Activated CD4-positive, alpha-beta T cell treated with anti-CD3 and anti-CD28 coated beads for 1 hour (primary cell): ENCODE measurements at places on chromosomes 11 and 22.
A peak's percentile ranks its signal among the peaks of the same experiment; 100 is the strongest.

DNA sequence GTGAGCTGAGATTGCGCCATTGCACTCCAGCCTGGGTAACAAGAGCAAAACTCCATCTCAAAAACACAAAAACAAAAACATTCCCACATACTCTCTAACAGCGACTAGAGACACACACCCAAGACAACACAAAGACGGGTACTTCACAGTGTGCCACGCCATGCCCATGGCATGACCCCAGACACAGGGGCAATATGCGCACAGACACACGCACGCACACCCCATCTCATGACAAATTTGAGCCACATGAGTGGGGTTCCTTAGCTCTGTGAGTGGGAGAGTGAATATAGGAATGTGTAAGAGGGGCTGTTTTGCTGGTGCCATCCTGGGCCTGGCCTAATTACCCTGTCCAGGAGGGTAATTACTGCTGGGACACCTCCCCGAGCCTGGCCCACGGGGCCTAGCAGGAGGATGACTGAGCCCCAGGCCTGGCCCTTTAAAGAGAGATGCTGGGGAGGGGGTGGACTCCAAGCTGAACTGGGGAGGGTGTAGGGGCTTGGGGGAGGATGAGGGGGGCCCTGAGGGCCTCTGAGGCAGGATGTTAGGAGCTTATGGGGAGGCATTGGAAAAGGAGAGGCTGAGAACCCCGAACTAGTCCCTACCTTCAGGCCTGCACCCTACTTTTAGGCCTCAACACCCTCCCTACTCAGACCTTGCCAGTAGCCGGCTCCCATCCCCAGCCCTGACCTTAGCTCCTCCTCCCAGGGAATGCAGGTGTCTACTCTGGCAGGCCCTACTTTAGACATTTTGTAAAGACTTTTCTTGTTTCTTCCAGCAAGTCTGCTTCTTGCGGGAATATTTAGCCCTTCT lies 1.5 kb downstream of the LTBP3 start:
- no peak for DNase-seq

- DNase-seq, result peak; percentile 90
Observed at GRCh38 chr11:111926505-111927391, 8.0 kb downstream of the C11orf52 start.

DNA sequence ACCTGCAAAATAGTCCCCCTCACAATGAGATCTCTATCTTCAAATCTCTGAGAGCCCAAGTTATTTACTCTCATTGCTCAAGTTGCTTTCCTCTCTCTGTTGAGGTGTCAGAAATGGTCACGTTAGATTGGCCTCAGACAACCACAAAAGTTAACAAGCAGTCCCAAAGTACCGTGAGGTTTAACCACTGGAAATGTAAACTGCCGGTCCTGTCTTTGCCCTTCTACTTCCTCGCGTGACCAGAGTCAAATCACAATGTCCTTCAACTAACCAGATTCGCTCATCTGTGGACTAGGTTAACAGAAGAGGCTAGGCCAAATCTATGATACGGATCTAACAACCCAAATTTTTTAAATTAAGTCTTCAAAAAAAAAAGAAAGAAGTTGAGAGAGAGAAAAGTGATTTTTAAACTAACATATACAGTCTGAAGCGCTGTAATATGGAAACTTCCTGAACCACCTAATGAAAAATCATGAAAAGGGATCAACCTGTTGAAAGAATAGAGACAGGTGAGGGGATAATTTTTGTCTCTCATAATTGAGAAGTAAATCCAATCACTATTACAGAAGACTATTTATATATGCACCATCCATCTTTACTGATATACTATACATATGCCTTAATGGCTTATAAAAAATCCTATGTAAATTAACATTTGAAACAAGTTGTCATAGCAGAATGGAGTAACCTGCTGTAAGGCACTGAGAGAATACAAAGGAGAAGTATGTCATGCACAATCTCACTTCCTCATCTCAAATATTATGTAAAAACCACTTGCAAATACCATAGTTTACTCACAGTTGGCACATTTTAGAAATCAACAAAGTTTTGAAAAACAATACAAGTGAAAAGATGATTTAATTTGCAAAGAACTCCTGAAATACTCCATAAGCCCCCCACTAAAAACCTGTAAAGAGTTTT lies 3.3 kb upstream of the JAML start:
- DNase-seq, result no peak

- DNase-seq, result no peak
Observed at GRCh38 chr11:83147895-83148294, 9.0 kb upstream of the PCF11 start.

DNA sequence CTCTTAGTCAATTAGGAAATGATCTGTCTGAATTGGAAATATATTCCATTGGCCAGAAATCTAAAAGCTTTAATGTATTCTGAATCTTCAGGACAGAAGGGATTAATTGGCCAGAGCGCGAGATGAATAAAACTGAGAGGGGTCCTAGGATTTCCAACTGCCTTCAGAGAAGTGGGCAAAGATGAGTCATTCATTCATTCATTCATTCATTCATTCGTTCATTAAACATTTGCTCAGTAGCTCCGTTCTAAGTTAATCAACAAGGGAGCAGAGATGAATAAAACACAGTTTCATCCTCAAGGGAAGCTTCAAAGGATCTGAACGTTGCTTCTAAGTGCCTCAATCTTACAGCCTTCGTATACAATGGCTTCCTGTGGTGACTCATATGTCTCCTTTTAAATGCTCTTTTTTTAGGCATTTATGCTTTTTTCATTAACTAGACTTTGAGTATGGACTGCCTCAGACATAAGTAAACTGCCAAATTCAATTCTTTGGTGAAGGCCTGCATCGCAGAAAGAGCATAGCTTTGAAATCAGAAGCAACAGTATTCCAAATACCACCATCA lies 537.4 kb upstream of the CCDC90B start:
- no peak for DNase-seq

DNA sequence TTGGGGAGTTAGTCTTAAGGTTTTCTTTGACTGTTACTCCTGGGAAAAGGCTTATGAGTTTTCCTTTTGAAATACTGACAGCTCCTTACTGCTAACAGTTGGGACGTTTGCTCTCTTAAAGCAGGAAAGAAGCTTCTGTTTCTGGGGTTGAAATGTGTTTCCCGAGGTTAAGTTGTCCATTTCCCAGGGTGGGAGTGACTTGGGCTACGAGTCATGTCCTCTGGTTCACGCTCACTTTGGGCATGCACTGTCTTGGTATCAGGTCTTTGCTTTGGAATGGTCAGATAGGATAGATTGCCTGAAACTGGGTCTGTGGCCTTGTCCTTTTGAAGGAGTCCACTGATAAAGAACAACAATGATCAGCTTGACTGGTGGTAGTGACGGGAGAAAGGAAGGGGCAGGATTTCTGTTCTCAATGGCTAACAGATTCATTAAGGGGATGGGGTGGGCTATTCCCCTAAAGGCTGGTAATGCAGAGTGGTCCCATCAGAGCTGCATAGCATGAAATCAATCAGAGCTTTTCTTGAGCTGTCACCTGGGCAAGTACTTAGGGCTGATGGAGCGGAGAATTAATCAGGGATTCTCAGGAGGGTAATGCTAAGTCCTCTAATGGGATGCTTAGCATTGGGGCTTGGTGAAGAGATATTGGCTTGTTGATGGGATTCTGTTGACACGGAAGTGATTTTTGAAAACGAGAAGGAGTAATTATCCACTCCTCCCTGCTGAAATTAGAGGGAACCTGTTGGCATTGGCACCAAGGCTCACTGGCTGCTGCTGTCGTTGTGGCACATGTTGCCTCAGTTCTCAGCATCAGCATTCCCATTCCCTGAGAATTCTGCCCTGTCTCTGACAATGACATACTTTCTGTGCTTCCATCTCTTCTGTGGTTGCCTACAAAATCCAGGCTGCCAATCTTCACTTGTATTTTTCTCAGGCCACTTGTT lies 81.6 kb downstream of the TEAD1 start:
- no peak for DNase-seq

DNA sequence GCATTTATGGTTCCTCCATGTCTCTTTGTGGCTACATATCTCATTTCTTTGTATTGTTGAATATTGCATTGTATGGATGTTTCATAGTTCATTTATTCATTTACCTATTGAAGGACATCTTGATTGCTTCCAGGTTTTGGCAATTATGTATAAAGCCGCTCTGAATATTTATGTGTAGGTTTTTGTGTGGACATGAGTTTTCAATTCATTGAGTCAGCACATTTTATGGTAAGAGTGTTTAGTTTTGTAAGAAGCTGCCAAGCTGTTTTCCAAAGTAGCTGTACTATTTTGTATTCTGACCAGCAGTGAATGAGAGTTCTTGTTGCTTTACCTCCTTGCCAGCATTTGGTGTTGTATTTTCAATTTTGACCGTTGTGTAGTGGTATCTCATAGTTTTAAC lies 39.2 kb downstream of the KDM2A start:
- DNase-seq, result no peak

DNA sequence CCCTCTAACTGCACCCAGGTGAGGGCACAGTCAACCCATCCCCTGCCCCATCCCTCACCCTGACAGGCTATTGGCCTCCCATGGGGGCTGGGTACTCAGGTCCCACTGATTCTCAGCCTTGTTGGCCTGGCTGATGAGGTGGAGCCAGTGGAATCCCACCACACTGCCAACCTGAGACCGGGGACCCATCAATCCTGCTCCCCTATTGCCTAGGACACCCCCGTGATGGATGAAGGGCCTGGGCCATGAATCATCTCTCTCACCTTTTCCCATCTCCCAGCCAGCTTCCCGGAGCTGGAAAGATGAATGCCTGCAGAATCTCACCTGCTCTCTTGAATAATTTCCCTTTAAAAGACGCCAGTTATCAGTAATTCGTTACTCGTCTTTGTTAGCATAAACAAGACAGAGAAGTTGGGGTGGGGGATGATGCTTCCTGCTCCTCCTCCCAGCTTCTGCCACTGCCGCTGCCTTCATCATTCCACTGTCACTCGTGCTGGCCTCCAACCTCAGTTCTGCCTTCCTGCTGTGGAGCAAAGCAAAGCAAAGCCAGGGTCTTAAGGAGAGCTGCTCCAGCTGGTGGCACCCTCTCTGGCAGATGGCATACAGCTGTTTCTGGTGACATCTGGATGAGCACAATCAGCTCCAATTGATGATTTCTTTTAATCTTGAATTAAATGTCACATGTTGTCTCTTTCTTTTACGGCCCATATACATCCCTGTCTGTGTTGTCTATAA lies 204.0 kb upstream of the NECTIN1 start:
- DNase-seq, result no peak

GRCh38 chr11:57567515-57568329 lies at the start of gene UBE2L6:
TSS of gene UBE2L6 (minus strand) at chr11:57567672. CDS start at chr11:57567611, 61 bp downstream.
- peak; percentile 59 for DNase-seq

DNA sequence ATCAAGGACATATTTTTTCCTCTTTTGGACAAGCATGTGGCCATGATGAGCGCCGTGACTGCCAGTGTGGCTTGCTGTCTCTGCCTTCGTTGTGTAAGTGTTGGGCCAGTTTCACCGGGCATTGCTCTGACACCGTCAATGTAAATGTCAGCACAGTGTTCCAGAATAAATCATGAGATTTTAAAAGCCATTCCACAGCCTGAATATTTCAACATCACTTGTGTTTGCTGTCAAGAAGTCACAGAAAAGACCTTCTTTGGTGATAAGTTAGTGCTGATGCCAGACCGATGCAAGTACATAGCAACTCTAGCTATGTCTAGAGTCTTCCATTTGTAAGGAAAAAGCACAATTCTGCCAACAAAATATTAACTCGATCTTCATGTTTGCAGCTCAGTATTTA lies 467.8 kb downstream of the TBC1D22A start:
- DNase-seq, result no peak

DNA sequence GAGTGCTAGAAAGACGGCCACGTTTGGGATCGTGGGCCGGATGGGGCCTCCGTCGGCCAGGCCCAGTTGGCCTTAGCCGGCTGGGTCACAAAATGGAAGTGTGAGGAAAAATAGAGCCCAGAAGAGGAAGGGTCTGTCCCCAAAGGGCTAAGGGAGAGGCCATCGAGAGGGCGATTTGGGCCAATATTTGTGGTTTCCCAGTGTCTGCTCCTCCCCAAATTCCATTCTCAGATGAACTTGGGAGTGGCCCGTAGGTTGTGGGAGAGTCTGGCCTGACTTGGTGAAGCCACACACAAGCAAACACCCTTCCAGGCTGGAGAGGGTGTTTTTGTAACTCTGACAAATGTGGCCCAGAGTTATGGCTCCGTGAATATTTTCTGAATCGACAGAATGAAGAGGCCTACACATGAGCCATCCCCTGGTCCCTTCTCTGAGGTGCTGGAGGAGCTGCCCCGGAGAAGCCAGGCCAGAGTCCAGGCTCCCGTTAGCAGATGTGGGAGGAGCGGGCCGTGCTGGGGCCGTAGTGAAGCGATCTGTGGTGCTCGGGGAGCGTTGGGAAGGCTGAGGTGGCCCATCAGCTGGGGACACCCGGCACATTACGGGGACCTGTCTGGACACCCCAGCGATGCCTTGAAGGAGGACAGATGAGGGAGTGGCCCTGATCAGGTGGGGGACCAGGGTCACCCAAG lies 73.5 kb upstream of the PPARA start:
- DNase-seq, result no peak

DNA sequence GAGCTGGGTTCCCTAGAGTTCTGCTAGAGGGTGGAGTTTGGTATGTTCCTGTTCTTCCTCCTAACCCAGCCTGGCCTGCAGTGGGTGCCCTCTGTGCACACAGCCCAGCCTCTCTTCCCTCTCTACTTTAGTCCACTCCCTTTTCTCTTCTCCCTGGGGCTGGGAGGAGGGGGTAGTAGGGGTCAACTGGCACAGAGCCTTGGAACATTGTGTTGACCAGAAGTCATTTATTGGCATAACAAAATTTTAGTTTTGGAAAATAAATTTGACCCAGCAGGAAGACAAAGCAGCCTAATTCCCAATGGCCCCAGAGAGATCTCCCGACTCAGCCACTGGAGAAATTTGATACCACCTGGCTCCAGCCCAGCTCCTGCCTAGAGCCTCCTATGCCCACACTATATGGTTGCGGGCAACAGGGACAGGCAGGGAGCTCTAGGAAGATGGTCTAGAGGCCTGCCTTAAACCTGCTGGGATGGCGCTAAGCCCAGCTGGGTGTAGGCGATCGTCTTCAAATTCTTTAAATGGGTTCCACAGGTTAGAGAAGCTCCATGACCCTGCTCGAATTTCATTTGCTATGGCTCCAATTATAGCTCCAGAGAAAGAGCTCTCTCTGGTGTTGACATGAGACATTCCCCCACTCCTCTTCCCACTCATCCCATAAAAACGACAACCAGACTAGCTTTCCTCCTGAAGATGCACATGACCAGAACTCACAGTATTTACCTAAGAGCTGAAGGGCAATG lies 9.9 kb downstream of the PCSK7 start:
- no peak for DNase-seq

GRCh38 chr22:48353116-48353947 lies 1474.3 kb downstream of the BRD1 start:
- DNase-seq, result no peak

GRCh38 chr22:30243661-30244060 lies 2.9 kb downstream of the LIF start:
- no peak for DNase-seq

DNA sequence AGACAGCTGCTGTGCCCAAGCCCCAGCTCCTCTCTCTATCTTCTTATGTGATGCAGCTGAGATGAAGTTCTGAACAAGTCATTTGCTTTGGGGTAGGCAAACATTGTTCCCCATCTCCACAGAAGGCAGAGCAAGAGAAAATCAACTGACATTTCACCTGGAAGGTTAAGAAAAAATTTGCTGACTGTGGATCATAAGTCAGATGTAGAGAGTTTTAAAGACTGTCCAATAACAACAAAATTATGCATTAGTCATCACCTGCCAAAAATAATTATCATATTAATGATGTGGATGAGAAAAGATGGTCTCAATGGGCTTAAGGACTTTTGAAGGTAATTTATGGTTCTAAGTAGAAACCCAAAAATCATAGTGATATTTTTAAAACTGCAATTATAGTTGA lies 59.2 kb downstream of the KCNJ1 start:
- DNase-seq, result no peak
